Stimulated activated CD4-positive, alpha-beta T cell treated with anti-CD3 and anti-CD28 coated beads, Interleukin-1b, Interleukin-23, amount 100 ng/mL, for 48 hours (primary cell): ENCODE measurements at places on chromosomes 5 and 9.

GRCh38 chr5:56610093-56610698 lies 205.2 kb upstream of the MAP3K1 start:
- DNase-seq = peak; percentile 58

DNA sequence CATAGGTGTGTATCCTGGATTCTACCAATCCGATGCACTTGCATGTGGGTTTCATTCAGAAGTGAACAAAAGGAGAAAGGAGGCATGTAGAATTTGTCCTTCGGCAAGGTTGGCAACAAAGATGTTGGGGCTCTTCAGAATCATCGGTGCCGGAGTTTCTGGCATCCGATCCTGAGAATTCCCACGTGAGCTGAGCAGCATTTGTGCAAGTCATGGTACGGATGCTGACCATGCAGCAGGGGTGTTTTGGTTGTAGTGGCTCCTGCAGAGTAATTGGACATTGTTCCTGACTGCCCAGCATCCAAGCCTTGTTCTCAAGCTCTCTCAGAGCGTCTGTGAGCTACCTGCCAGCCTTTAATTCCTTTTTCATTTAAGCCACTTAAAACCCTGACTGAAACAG lies 19.0 kb upstream of the POC5 start:
- no peak for DNase-seq

DNA sequence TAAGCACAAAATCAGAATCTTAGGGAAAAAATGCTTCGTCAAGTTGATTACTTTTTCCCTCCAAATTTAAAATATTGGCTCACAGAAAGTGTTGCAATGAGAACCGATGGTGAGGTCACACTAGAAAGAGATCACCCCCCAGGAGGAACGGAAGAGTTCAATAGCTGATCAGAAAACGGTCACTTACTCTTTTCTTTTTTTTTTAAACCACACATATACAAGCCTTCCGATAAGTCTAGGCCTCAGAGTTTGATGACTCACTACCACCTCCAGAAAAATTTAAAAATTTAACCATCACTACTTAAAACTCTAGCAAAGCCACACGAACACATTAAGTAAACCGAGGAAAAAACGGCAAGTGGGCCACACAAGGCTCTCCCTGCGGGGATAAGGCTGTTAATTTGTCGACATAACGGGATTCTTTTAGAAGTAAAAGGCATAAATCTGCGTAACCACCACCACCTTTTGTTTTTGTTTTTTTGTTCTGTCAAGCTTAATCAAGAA lies 1.2 kb downstream of the SURF4 start:
- no peak for DNase-seq

GRCh38 chr9:109224751-109225150 lies 57.7 kb upstream of the FRRS1L start:
- DNase-seq = no peak

DNA sequence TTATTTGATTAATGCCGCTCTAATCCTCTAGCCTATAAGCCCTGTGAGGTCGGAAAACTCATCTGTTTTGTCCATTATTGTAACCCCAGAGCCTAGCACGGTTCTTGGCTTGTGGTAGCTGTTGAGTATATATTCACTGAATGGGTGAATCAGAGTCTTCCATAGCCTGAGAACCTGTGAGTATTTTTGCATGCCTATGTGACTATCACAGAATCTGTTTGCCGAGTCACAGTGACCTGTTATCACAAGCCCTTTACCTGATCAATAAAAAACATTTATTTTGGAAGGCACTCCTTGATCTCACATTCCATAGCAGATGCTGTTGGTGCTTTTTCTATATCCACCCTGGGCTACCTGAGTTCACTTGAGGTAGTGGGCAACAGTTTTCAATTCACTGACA lies 125.0 kb upstream of the STC2 start:
- DNase-seq = no peak

- DNase-seq = no peak
These were observed 149.2 kb upstream of the CYLC2 start for GRCh38 chr9:102845827-102846371.

DNA sequence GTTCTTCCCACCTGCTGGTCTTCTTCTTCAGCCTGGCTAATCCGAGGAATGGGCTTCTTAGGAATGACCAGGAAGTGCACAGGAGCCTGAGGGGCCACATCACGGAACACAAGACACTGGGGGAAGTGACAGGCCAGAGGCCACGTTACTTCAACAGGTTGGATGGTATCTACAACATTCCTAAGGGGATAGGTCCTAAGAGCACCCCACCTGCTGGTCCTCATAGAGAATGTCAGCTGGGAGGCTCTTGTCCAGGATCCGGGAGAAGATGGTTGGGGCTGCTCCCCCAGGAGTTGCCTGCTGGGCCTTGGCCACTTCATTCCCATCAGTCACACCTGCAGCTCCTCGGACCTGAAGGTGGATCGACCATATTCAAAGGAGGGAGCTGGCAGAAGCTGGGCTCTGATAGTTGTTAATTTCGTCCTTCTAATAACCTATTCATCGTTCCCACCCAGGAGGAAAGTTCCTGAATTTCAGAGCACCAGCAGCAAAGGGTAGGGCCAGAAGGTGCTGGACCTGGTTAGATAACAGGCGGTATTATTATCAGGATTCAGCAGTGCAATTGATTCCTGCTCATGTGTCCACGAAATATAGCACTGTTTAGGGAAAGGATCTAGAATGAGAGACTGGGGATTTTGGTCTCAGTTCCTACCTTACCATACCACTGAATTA lies 1.3 kb downstream of the HINT2 start:
- DNase-seq = no peak

DNA sequence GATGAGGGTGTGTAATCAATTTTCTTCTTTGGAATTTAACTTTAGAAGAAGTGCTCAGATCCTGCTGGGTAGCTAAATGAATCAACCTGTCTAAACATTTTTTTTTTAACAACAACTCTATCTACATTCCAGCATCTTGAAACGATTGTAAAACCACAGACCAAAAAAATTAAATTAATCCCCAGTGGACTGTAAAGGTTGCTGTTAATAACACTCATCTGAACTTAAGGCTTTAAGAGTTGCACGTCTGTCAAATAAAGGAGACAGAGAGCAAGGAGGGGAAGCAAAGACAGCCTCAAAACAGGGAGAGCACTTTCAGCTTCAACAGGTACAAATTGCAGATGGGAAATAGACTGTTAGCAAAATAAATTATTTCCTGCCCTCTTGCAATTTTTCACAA lies 548.5 kb downstream of the DTWD2 start:
- no peak for DNase-seq

DNA sequence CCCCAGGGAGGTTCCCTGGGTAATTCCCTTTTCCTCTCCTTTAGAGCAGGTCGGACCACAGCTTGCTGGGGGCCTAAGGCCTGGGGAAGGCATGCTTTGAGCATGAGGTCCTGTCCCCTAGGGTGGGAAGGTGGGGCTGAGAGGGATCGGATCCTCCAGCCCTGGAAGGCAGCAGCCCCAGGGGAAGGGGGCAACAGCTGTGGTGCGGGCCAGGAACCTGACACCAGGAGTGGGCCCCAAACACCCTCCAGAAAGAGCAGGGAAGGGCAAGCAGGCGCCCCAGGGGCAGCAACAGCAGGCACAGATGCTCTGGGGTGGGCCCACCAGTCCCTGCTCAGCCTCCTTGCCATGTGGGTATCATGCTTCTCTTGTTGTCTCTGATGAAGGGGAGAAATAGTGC lies 3.2 kb upstream of the CORO2A start:
- no peak for DNase-seq

DNA sequence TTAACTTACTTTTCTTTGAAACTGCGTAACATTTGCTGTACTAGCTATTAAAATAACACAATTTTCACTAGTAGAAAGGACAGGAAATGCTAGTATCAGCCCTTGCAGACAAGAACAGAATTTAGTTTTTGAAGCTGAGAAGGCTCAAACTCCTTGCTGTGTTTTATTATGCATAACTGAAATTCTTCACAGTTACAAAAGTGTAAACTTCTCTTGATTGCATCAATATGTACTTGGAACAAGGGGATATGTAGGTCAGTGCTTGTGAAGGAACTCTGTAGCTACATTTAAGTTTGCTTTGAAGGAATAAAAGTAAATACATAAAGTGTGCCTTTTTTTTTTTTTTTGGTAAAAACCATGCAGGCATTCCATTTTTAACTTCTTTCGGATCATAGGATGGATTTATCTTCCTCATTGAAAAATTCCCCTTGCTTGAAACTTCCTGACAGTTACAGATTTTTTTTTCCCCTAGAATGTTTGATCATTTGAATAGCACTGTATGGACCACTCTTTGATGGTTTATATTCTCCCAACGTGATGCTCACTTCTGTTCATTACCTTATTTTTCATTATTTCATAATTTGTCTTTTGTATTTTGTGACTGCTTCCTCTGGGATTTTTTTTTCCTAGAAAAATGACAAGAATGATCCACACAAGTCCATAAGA lies 94.9 kb upstream of the DAB2 start:
- DNase-seq = no peak

DNA sequence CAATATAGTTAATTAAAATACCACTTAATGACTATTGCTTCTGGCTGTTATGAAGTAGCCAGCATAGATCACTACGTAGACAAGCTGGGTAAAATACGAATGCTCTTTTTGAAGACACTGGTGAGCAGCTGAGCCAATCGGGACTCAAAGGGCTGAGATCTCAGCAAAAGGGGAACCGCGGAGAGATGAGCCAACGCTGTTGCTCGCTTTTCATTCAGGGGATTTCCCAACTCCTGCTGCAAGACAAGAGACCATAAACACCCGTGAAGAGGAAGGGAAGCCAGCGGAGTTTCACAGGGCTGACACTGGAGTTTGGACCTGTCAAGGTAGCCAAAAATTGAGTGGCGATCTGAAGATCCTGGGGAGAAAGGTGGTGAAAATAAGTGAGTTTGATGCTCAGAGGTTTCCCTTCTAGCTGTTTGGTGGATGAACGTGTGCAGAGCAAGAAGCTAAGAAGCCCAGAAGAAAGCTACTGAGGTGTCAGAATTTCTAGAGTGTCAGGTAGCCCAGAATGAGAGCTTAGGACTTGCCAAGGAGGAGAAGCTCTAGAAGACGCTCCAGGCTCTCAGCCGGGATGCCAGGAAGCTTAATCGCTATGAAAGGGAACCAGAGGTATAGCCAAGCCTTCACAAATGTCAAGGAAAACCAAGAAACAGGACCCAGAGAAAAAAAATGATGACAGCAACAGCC lies 79.6 kb upstream of the RNU6ATAC start:
- peak; percentile 26 for DNase-seq

GRCh38 chr5:7749626-7750025 lies 101.3 kb downstream of the CFAP90 start:
- no peak for DNase-seq

DNA sequence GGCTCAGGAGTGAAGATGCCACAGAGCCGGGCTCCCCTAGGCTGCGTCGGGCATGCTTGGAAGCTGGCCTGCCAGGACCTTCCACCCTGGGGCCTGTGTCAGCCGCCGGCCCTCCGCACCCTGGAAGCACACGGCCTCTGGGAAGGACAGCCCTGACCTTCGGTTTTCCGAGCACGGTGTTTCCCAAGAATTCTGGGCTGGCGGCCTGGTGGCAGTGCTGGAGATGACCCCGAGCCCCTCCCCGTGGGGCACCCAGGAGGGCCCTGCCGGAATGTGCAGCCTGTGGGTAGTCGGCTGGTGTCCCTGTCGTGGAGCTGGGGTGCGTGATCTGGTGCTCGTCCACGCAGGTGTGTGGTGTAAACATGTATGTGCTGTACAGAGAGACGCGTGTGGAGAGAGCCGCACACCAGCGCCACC lies 113.1 kb downstream of the RXRA start:
- DNase-seq = no peak

- no peak for DNase-seq
These were observed 141.1 kb upstream of the SPDL1 start for GRCh38 chr5:169442403-169442874.

- DNase-seq = no peak
These were observed 220.7 kb downstream of the FANCC start for GRCh38 chr9:95096807-95097206.

DNA sequence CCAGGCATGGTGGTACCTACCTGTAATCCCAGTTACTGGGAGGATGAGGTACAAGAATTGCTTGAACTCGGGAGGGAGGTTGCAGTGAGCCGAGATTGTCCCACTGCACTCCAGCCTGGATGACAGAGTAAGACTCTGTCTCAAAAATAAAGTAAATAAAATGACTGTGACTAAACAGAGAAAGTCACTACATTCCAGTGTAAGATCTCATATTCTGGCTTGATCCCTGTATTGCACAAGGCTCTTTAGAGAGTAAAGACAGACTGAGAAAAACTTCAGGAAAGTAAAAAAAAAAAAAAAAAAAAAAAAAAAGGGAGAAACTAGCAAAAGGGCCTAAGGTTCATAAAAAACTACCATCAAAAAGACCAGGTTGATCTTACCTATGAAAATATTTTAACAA lies 106.6 kb upstream of the PJA2 start:
- DNase-seq = no peak

- DNase-seq = no peak
These were observed 271.3 kb upstream of the DMRT1 start for GRCh38 chr9:570187-570586.

- DNase-seq = no peak
These were observed 17.0 kb downstream of the ZBTB34 start for GRCh38 chr9:126877418-126877817.

DNA sequence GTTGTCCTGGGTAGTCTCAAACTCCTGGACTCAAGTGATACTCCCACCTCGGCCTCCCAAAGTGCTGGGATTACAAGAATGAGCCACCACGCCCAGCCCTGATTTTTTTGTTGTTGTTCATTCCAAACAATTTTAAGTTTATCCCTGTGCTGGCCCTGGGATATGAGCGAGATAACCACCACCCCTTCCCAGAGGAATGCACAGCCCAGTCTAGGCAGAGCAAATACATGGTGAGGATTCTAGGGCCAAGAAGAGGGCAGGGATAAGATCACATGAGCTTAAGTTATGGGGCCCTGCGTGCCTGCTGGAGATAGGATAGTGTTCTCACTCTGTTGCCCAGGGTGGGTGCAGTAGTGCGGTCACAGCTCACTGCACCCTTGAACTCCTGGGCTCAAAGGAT lies 21.0 kb upstream of the TOR1B start:
- DNase-seq = no peak

DNA sequence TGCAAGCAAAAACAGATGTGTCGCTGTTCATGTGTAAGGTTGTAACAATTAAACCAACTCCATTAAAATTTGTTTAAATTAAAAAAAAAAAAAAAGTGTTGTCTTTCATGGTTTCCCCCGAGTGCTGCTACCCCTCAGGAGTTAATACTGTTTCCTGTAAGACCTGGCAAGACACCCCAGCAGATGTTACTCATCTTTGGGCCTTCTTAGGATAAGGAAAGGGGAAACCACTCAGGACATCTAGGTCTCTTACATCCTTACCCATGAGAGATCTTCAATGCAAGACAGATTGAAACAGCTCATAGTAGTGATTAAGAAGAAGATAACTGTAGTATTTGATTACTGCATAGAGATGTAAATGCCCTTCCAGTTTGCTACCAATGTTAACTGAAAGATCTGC lies 33.5 kb upstream of the F2R start:
- DNase-seq = no peak

DNA sequence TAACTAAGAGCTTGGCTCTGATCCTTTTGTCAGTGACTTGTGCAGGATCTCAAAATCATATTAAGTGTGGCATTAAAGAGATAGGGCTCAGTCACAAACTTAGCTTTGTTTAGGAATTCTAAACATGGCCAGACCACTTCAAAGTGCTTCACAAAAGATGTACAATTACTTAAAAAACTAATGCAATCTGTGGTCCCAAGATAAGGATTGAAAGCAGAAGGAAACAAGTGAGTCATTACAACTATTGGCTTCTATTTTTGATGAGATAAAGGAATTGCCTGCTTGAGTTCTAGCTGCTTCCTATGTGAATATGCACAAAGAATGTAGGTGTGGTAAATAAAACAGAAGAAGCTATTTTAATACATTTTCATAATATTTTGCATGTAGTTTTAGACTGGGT lies 44.9 kb upstream of the SLC12A2 start:
- no peak for DNase-seq
